ENCODE measurements at places on chromosomes 4 and X.

- no peak for DNase-seq
Observed at GRCh38 chr4:14084598-14084997, 457.1 kb upstream of the BOD1L1 start.

DNA sequence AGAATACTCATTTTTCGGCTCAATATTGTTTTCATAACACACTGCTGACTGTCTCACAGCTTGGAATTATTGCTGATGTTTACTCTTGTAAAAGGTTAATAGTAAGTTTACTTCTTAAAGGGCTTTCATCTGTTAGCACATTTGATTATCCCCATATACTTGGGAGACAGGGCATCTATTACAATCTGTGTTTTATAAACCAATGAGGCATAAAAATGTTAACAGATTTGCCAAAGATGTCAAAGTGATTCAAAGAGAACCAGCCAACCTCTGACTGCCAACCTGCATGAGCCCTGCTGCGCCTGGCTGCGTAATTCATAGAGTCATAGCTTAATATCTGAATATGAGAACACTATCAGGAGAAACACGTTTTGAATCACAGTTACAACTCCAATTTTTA lies 665.6 kb downstream of the TRIML1 start:
- DNase-seq: no peak

- DNase-seq: no peak
Observed at GRCh38 chrX:12405306-12405705, 267.0 kb downstream of the FRMPD4 start.

GRCh38 chr4:112183252-112183651 lies 38.0 kb downstream of the FAM241A start:
- no peak for DNase-seq

GRCh38 chrX:3407781-3408180 lies 61.3 kb upstream of the MXRA5 start:
- DNase-seq: no peak

DNA sequence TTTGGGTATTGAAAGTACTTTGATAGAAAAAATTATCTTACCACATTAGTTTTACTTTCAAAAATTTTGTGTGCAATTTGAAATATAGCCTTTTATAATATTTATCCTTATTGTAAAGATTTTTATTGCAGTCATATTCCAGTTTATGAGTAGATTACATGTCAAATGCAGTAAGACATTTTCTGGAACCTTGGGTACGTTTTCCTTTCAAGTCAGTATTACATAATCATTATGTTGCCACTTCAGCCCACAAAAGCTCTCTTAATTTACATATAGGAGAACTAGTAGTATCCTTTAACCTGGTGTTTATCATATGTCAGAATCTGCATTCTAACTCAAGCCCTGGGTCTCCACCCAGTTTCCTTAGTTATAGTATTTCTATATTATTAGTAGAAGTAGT lies 98.5 kb downstream of the CENPC start:
- DNase-seq: no peak

DNA sequence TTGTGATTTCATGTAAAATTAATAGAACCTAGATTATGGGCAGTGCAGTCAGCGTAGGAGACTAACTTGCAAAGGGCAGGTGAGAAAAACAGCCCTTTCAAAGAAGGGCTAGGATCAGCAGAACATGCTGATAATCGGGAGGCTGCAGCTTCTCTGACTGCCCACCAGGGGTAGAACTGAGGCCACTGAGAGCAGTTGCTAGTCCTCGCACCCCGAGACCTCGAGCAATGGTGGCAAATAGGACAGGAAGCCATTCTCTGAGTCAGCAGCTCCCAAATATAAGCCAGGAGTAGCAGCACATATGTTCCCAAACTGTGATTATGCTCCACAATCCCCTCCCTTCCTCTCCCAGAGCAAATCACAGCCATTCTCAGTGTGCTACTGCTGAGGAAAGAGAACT lies 186.5 kb downstream of the MSL3 start:
- peak; percentile 1 for DNase-seq

DNA sequence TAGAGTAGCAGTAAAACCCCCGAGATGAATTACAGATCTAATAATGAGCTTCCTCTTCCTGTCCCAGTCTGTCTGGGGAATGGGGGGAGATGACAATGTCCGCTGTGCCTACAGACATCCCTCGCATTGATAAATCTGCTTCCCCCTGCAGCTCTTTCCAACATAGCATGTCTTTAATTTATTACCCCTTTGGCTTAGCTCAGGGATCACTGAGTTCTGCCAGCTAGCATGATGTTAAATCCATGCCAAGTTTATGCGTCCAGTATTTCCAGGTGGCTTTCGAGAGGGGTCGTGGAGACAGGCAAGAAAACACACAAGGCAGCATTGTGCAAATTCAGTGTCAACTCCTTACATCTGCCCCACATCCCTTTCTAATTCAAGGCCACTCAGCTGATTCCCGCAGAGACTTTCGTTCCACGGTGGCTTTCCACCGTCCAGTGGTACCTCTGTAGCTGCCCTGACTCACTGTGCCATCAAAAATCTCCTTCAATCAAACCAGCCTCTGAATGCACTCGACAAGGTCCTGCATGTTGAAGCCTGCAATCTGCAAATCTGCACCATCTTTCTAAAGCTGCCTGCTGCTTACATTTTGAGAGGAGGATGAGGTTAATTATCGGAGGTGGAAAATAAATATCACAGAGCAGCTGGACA lies 75.1 kb downstream of the MXRA5 start:
- DNase-seq: no peak

- DNase-seq: no peak
Observed at GRCh38 chr4:172553216-172553615, 615.4 kb upstream of the GALNT7 start.

- DNase-seq: peak; percentile 22
Observed at GRCh38 chr4:139501927-139502899, 48.3 kb downstream of the RAB33B start.

DNA sequence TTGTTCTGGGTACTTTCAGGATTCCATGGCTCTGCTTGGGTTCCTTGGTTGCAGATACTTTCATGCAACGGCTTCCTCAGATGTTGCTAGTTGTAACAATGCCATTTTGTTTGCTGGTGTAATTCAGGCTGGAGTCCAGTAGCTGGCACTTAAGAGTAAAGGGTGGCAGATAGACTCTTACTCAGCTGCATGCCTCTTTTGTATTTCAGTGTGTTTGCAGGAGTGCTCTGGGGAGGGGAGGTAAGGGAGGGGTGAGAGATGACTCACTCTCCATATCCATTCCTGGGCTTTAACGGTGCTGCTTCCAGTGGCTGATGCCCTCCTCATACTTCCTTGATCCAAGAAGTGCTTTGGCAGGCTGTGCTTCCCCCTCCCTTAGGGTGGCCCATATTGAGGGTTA lies 155.2 kb downstream of the ZNF330 start:
- DNase-seq: no peak

- DNase-seq: no peak
Observed at GRCh38 chr4:57612279-57612678, 502.1 kb upstream of the IGFBP7 start.

- DNase-seq: no peak
Observed at GRCh38 chr4:144557404-144557803, 88.6 kb upstream of the HHIP start.

- no peak for DNase-seq
Observed at GRCh38 chrX:57771689-57772088, 91.6 kb upstream of the NLRP2B start.

GRCh38 chrX:20527558-20528011 lies 260.9 kb upstream of the RPS6KA3 start:
- no peak for DNase-seq

- DNase-seq: peak; percentile 32
Observed at GRCh38 chrX:15564981-15565579, 35.7 kb downstream of the ACE2 start.

DNA sequence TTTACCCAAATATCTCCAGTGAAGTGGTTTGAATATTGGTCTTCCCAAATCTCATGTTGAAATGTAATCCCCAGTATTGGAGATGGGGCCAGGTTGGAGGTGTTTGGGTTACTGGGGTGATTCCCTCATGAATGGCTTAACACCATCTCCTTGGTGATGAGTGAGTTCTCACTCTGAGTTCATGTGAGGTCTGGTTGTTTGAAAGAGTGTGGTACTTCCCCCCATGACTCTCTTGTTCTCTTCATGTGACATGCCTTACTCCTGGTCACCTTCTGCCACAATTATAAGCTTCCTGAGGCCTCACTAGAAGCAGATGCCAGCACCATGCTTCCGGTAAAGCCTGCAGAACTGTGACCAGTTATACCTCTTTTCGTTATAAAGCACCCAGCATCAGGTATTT lies 32.9 kb upstream of the OTUD4 start:
- DNase-seq: no peak

- DNase-seq: peak; percentile 10
Observed at GRCh38 chr4:122798101-122798500, 28.5 kb upstream of the FGF2 start.

- no peak for DNase-seq
Observed at GRCh38 chr4:140112576-140112975, 41.4 kb downstream of the MAML3 start.

DNA sequence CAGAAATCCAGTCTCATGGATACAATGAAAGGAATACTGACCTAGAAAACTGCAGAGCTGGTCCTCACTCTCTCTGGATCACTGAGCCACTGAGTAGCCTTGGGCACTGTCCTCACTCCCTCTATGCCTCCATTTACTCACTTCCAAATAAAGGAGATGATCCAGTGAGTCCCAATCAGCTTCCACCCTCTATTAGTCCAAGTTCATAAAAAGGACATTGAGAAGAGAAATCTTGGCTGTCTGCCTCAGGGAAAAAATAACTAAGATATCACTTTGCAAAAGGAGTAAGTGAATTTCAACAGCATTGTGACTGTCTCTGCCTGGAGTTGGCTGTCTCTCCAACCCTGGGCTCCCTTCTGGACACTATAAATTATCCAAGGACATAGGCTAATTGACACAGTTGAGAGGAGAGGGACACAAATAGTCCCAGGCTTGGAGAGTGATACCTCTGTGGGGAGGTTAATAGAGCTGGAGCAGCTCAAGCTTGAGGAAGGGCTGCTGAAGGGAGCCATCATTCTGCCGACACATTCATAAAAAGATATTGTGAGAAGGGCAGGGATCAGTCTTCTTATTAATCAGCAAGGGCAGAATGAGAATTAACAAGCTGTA lies 572.3 kb downstream of the RAB28 start:
- no peak for DNase-seq

- no peak for DNase-seq
Observed at GRCh38 chr4:5928274-5928673, 35.4 kb upstream of the CRMP1 start.

- peak; percentile 5 for DNase-seq
Observed at GRCh38 chr4:74365761-74366160, 816 bp downstream of the EREG start.

DNA sequence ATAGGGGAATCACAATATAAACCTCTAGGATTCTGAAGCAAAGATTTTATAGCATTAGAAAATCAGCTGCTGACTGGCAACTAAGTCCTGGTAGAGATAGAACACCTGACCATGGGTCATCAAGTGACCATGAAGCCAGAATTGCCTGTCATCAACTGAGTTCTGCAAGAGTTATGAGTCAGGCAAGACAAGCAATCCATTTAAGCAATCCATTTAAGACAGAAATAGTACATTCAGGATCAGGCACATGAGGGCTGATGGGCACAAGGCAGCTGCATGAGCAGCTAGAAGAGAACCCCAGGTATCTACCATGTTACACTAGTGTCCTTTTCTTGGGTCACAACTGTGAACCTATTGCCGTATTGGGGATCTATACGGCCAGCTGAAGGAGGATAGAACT lies 98.9 kb downstream of the SPRY1 start:
- DNase-seq: no peak

DNA sequence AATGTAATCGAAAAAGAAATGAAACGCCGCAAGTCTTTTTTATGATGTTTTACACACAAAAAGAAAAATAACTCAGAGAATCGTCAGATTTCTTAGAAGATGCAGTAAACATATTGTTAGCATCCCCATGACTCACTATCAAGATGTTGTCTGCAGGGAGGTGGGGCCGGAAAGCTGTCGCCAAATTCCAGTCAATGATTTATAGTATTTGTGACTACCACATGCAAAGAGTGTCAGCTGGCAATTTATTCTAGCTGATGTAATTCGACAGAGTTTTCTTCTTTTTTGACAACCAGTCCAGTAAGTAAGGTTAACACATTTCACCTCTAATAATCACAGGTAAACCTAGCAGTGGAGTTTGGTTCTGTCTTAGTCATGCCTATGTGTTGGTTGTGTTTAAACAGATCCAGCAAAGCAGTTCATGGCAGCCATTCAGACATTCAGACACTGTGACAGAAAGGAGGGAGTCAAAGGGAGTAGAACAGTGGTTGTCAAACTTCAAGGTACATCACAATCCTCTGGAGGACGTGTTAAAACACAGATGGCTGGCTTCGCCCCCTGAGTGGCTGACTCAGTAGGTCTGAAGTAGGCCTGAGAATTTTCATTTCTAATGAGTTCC lies 19.8 kb upstream of the PPP1R2C start:
- DNase-seq: no peak

DNA sequence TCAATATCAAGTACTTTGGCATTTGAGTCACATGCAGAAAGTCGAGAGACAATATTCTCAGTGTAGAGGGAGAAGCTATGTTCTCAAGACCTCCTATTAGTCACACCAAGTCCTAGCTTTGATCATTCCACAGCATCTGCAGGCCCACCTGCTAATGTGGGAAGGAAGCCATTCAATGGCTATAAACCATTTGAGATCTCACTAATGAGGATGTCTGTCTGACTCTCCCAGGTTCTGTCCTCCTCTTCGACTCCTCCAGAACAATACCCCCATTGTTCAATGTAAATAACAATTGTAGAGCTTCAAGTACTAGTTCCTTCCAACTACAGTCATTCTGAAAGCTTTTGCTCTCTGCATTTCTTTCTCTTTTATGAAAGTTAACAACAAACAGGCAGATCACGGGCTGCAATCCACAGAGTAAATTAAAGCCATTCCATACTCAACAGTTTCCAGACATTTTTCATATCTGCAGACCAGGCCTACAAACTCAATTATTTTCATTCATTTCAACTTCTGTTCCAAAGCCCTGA lies 140.2 kb upstream of the EDNRA start:
- no peak for DNase-seq

DNA sequence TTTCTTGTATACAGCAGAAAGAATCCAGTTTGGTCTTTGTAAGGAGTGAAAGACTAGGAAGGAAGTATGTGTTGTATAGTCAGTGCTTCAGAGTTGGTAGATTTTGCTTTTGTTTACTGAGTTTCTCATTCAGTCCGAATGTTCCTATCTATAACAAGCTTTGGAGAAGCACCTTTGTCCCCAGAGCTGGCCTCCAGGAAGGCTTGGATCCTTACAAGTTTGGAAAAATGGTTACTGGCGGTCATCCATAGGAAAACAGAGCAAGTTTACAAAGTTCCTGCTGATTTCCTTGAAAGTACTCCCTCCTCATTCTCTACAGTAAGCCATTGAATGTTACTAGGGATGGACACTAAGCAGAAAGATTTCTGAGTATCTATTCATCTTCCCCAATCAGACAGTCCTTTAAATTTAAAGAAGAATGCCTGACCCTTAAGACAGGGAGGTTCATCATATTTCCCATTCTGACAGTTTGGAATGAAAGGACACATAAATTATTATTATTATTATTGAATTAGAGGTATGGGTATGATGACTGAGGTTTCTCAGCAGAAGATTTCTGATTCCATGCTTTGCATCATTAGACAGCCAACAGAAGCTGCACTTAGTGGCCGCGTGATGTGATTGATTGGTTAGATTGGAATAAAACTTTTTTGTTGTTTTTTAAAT lies 35.8 kb downstream of the FAT4 start:
- no peak for DNase-seq

- peak; percentile 22 for DNase-seq
Observed at GRCh38 chr4:91243132-91243531, 1060.6 kb upstream of the GRID2 start.

GRCh38 chrX:11724122-11725017 lies 33.7 kb upstream of the MSL3 start:
- no peak for DNase-seq

Measured in head of caudate nucleus (tissue), 42 donors.